NCI-H1105 (cell line): ENCODE measurements at places on chromosomes 2 and 18.

- peak; percentile 82 for DNase-seq
Observed at GRCh38 chr2:98465456-98466226, 21.0 kb downstream of the INPP4A start.

DNA sequence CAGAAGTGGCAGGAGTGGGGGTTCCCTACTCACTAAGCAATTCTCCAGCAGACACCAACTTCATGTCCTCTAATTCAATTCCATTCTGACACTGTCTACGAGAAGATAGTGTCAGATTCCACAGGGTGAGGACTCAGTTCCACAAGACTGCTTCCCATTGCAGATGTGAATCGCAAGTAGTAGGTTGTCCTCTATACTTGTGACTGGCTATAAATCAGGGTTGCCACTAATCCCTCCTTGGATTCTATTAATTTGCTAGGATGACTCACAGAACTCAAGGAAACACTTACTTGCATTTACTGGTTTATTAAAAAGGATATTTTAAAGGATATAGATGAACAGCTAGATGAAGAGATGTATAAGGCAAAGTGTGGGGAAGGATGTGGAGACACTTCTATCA is 184.1 kb upstream of the ACVR2A start:
- no peak for DNase-seq

GRCh38 chr2:39704540-39704939 is 38.8 kb downstream of the TMEM178A start:
- no peak for DNase-seq

DNA sequence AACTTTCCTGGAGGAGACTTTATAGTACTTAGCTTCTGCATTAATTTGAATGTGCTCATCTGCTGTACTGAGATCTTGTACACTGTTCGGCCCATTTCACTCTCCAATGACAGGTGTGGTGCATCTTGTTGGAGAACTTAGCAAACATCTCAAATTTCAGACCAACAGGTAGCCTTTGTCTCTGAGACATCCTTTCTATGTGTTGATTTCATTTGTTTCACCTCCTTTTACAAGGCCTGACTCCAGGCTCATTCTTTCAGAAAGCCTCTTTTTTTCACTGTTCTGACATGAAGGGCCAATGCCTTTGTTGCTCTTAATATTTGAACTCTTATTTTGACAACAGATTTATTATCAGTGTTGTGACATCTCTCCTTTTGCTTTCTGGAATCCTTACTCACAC is 271.8 kb upstream of the FANCL start:
- DNase-seq: no peak

DNA sequence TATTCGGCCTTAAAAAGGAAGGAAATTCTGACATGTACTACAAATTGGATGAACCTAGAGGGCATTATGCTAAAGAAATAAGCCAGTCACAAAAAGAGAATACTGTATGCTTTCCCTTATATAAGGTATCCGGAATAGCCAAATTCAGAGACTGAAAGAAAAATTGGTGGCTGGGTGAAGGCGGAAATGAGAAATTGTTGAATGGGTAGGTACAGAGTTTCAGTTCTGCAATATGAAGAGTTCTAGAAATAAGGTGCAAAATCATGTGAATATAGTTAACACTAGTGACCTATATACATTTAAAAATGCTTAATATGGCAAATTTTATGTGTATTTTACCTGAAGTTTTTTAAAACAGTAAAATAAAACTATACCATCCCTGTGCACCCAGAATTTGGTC is 43.1 kb downstream of the RMP24 start:
- DNase-seq: no peak

DNA sequence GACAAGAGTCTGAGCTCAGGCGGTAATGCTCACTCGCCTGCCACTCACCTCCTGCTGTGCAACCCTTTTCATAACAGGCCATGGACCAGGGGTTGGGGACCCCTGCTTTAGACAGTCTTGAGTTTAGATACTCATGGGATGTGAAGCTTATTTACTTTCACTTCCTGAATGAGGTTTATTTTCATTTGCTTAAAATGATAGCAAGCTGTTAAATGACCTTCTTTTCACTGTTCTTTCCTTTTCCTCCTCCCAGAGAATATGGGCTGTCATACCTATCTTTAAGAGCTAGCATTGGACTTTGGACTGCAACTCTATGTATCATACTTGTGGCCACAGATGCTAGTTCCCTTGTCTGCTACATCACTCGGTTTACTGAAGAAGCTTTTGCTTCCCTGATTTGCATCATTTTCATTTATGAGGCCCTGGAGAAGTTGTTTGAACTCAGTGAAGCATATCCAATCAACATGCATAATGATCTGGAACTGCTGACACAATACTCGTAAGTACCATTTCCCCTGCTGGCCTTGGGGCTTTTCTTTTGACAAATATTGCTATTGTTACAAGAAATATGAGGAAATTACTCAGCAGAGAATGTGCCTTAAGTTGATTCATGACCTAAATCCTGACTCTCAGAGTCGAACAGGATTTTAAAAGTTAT is 168.5 kb downstream of the DPP4 start:
- peak; percentile 80 for DNase-seq

- peak; percentile 15 for DNase-seq
Observed at GRCh38 chr2:2484301-2484700, 153.2 kb upstream of the MYT1L start.
